HuH-7.5 (cell line): ENCODE measurements at places on chromosomes 16 and 17.
A peak's percentile ranks its signal among the peaks of the same experiment; 100 is the strongest.

GRCh38 chr17:71792966-71793365, 327.9 kb upstream of the SOX9 start:
- no peak for DNase-seq

- DNase-seq = no peak
Observed at GRCh38 chr16:49644145-49644463, 211.8 kb downstream of the ZNF423 start.

GRCh38 chr17:75110234-75110937, 617 bp downstream of the ARMC7 start:
- DNase-seq = no peak

- DNase-seq = no peak
Observed at GRCh38 chr16:56860226-56861020, 4.6 kb upstream of the SLC12A3 start.

- DNase-seq = peak; percentile 86
Observed at GRCh38 chr17:59914274-59914854, 21.4 kb downstream of the RPS6KB1 start.

DNA sequence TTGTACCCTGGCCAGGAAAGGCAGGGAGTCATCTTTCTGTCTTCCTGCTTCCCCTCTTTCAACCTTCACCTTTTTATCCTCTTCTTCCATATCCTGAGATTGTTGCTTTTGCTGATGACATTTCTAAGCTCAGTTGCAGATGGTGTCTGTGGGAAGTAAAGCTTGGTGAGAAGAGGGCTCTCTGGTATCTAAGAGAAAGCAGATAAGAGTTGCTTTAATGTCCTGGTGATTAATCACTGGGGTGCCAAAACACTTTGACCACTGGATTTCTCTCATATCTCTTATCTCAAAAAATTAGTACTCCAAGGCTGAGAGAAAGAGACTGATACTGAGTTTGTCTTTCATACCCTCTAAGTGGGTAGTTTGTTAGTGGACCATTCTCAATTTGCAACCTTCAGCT, 71.3 kb downstream of the NEUROD2 start:
- DNase-seq = no peak

DNA sequence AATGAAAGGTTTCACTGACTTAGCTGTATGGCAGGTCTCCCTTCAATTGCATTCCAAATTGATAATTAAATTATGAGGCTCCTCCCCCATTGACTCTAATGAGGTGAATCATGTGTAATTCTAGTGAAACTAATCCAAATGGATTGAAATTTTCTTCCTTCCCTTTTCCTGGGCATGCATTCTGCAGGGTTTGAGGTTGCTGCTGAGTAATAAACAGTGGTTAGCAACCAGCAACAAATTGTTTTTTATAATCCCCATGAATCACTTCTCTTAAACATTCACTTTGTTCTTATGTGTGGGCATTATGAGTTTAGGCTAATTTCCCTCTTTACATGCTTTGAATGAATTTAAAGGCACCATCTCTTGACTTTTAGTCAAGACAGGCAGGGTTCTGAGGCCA, 43.4 kb downstream of the MYOCD start:
- no peak for DNase-seq

GRCh38 chr16:57092786-57093411, 516 bp downstream of the CPNE2 start:
- DNase-seq = peak; percentile 81

DNA sequence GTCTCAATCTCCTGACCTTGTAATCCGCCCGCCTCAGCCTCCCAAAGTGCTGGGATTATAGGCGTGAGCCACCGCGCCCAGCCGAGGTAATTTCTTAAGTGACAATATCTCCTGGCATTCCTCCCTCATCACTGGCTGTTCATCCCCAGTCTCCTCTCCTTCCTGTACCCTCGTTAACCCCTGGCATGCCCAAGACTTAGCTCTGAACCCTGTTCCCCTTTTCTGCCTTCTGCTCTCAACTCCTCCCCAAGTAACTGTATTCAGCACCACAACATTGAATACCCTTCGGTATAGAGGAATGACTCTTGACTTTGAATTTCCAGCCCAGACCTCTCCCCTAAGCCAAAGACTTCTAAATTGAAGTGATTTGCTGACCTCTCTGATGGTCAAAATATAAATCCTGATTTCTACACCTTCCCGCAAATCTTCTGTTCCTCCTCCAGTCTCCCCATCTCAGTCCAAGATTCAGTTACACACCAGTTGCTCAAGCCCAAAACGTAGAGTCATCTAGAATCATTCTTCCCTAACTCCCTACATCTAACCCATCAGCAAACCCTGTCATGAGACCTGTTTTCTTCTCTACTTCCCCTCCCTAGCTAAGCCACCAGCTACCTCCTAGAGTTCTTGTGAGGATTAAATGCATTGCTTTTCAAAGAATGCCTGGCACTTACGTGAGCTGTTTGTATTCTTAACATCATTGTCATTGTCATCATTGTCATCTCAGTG, 14.8 kb downstream of the PMP22 start:
- DNase-seq = no peak

DNA sequence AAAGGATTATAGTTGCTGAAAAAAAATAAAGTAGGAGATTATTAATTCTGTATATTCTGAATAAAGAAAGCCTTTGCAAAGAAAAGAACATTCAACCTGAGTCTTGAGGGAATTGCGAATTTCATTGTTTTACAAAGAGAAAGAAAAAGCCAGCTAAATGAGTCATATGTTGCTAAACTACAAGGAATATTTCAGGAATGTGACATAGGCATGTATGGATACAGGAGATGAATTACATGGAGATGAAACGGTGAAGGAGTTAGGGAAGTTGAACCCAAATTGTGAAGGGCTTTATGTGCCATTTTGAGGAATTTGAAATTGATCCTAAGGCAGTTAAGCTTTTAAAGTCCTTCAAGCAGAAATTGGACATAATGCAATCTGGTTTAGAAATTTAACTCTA, 177.3 kb upstream of the RBL2 start:
- no peak for DNase-seq

GRCh38 chr17:7651665-7652387, 1.1 kb downstream of the ATP1B2 start:
- DNase-seq = no peak

DNA sequence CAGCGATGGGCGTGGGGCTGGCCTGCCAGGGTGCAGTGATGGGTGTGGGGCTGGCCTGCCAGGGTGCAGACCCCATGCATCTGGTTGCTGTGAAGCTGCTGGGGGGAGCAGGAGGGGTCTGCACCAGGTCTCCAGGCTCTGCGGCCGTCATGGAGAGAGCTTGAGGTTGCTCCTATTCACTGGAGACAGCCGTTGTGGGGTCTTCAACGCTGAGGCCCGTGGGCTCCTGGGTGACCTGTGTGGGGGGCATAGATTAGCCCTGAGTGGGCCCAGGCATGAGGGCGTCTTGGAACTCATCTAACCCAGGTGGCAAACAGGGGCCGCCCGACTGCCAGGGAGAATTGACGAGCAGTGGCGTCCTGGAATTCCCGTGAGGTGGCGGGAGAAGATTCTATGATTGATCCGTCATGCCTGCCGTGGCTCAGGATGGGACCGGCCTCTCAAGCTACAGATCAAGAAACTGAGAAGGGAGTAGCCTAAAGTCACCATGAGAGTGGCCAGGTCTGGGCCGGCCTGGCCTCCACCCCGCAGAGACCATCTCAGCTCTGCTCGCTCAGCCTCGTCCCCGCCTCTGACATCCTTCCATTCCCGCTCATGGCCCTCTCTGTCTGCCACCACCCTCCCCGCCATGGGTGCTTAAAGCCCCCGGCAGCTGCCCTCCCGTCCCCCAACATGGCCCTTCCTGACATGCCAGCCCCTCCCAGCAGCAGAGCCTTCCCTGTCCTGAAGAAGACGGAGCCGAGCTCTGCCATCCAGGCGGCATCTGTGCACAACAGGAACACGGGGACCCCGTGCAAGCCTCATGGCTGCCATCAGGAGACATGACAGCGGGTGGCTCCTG, 50.7 kb upstream of the ACSF3 start:
- DNase-seq = no peak

GRCh38 chr16:65126845-65127624, 5.2 kb upstream of the CDH11 start:
- DNase-seq = no peak

GRCh38 chr17:13862346-13862745, 207.0 kb upstream of the COX10 start:
- no peak for DNase-seq

DNA sequence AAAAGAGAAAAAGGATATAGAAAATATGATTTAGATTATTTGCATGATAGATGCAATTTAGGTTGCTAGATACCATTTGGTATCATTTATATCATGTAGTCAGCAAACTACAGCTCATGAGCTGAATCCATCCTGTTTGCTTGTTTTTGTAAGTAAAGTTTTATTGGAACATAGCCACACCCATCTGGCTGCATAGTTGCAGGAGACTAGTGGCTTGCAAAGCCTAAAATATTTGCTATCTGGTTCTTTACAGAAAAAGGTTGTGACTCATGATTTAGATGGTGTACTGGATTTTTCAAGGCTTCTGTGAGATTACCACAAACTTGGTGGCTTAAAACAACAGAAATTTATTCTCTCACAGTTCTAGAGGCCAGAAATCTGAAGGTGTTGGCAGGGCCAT, 49.9 kb downstream of the MAP2K4 start:
- no peak for DNase-seq

DNA sequence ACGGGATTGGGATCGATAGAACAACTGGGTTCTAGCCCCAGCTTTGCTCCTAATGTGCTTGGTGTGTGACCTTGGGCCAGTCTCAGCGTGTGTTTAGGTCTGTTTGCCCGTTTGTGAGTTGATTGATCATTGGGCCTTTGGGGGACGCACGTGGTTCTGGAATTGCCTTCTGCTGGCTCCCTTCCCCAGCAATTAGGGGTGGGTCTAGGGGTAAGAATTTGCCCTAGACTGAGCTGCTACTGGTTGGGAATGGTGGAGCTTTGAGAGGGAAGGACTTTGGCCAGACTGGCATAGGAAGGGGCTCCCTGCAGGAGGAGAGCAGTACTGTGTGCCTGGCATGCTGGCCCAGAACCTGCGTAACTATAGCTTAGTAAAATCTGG, 1.5 kb downstream of the SPNS2 start:
- peak; percentile 37 for DNase-seq

DNA sequence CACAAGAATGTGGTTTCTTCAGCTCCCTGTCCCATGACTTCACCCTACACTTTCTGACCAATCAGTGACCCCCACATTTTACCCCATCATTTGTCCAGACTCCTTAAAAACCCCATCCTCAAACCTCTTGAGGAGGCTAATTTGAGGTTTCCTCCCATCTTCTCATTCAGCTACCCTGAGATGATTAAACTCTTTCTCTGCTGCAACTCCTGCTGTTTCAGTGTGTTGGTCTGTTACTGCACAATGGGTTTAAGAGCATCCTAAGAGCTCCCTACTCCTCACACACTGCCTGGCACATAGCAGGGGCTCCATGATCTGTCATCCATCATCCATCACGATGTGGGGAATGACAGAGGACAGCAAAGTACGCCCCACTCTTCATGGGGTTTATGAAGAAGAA, 212.6 kb downstream of the SLC39A11 start:
- no peak for DNase-seq

- no peak for DNase-seq
Observed at GRCh38 chr16:49785970-49786369, 69.9 kb downstream of the ZNF423 start.

DNA sequence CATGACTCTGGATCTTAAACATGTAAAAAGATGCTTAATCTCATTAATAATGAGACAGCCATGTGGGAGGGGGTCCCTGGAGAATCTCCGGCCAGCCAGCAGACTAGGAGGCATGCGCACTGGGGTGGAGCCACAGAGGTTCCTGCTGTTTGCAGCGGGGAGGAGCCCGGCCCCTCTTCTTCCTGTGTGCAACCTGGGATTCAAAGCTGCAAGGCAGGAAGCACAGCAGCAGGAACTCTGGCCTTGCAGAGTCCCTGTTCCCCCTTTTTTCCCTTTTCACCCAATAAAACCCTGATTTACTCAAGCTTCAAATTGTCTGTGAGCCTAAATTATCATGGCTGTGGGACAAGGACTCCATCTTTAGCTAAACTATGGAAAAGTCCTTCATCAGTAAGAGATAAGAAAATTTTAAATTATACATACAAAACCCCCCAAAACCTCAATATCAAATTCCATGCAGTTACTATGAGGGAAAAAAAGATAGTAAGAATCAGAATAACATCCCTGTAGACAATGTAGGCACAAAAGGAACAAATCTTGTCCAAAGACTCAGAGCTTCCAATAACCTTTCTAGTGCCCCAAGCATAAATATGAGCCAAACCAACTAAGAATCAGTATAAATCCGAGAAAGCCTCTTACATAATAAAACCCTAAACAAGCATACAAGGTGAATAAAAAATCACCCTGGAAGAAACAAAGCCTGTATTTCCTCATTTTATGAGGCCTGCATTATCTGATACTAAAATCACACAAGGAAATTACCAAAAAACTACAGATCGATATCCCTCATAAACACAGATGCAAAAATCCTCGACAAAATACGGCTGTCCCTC, 12.1 kb downstream of the CFDP1 start:
- DNase-seq = no peak

DNA sequence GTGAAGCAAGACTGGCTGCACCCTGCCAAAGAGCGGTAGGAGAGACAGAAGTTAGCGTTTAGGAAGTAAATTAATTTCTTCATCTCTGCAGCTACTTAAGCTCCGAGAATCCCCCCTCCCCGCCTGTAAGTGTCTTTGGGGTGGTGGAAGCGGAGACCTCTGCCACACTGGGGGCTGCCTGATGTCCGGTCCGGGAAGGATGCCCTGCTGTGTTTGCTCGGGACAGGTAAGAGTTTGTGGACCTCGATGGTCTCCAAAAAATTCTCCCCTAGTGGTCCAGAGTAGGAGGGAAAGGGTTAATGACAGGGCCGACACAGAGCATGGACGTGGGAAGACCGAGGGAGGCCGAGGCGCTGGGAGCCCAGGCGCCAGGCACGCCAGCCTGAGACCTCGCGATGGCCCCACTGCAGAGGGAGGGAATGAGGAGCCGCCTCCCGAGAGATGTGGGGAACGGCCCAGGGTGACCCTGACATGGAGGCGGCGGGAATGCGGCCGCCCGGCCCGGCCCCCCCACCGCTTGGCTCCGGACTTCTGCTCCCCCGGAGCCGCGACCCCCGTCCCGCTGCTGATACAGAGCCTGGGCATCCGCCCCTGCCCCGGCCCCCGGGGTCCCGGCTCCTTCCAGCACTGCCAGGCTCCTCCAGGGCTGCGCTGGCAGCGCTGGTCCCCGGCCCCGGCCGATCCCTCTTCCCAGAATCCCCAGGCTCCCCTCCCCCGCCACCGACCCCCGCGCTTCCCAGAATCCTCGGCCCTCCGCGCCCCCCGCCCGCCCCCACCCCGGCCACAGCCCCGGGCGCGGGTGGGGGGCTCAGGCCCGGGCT, 680 bp downstream of the ZNF629 start:
- DNase-seq = peak; percentile 77

GRCh38 chr17:71434716-71435115, 686.1 kb upstream of the SOX9 start:
- no peak for DNase-seq
